ENCODE measurements at places on chromosomes 3 and 15. TPM values are rescaled to one million over a fixed set of nuclear protein-coding genes. Genes with fewer than 3 reads are reported as not detected.
A peak's percentile ranks its signal among the peaks of the same experiment; 100 is the strongest.

DNA sequence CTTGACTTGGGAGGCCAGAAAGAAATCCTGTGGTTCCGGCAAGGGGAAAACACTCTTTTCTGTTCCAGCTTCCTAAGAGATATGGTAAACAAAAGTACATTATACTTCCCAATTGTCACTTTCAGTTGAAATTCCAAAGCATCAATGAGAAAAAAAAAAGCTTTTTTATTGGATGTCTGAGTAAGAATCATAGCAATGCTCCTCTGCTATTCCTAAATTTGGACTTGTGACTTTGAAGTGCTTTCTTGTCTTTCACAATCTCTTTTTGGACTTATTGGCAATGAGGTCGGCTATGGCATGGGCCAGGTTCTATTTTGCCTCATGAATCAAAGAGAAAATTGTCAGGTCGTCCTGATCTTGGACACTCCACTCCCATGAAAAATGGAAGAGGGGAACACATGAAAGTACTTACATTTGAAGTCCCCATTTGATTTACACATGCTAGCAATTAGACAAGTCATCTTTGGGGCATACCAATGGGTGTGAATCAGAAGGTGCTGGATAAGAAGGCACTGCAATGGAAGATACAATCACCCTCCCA is 170.5 kb downstream of the GREM1 start:
- no peak overlapping the region for H3K4me3 ChIP-seq
- no peak for DNase-seq
- H3K4me1 ChIP-seq, result no peaks in the 10 kb centered on the region
- H3K27me3 ChIP-seq, result no peaks in the 10 kb centered on the region
- peak overlapping the region; percentile 23 for H3K27ac ChIP-seq

The PLA2G4D gene
- not detected for polyA plus RNA-seq

GRCh38 chr3:29747991-29748390 is 467.1 kb downstream of the RBMS3 start:
- no peaks in the 10 kb centered on the region for H3K27me3 ChIP-seq
- no peak for DNase-seq
- peaks cover 5% of the 10 kb centered on the region for H3K36me3 ChIP-seq

DNA sequence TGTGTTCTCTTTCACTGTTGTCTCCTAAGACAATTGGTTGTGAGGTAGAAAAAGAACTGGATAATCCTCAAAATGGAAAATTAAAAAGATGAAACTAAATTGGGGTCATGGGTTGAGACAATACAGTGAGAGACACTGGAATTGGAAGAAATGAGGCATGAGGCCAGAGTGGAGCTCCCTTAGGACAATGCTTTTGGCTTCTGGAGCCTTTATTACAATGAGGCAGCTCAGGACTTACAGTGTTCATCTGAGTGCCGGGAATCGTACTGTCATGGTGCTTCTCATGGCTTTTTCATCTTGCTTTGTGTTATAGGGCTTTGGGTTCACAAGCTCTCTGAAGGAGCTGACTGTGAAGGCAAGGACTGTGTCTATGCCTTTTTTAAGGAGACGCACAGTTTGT is 293.5 kb downstream of the SOX2 start:
- H3K27ac ChIP-seq, result no peak overlapping the region
- no peaks in the 10 kb centered on the region for H3K4me1 ChIP-seq
- H3K27me3 ChIP-seq, result no peaks in the 10 kb centered on the region

DNA sequence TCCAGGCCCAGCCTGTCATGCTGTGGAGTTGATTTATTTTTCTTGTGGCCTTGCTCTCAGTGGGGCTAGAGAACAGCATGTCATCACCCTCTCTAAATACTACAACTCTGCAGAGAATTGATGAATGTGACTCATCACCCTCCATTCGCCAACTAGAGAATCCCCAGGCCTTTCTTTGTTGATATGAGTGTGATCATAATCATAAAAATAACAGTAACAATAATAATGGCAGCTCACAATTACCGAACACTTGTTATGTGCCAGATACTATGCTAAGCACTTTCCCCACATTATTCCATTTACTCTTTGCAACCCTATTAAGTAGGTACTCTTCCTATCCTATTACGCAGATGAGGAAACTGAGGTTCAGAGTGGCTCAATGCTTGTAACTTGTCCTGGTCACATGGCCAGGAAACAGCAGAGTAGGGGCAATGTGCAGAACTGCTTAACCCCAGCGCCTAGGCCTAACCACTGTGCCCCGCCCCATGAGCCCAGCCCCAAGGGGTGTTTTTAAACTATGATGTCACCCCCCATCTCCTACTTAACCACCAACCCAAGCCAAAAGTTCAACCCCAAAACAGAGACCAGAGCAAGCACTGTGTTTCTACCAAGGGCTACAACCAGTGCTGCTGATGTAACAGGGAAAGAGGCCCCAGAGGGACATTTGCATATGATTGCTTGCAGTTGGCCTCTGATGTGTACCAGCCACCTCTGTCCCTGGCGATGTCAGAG is 104.5 kb downstream of the ADCY5 start:
- DNase-seq, result no peak
- peaks cover 2% of the 10 kb centered on the region for H3K4me1 ChIP-seq
- no peaks in the 10 kb centered on the region for H3K36me3 ChIP-seq
- H3K27me3 ChIP-seq, result peaks cover 56% of the 10 kb centered on the region

The GOLGA8N gene
- polyA plus RNA-seq, result 1.2 TPM

The FANCI gene
- 15.4 TPM for polyA plus RNA-seq

- H3K27ac ChIP-seq, result no peak overlapping the region
- no peak overlapping the region for H3K4me3 ChIP-seq
- H3K36me3 ChIP-seq, result no peaks in the 10 kb centered on the region
- no peaks in the 10 kb centered on the region for H3K4me1 ChIP-seq
Measured at GRCh38 chr15:33608714-33609113, 297.9 kb downstream of the RYR3 start.

GRCh38 chr15:85813234-85813633 is 18.5 kb upstream of the KLHL25 start:
- no peaks in the 10 kb centered on the region for H3K36me3 ChIP-seq
- H3K27ac ChIP-seq, result no peak overlapping the region
- H3K4me1 ChIP-seq, result no peaks in the 10 kb centered on the region
- H3K4me3 ChIP-seq, result no peak overlapping the region

The SKIL gene
- 5.1 TPM for polyA plus RNA-seq

DNA sequence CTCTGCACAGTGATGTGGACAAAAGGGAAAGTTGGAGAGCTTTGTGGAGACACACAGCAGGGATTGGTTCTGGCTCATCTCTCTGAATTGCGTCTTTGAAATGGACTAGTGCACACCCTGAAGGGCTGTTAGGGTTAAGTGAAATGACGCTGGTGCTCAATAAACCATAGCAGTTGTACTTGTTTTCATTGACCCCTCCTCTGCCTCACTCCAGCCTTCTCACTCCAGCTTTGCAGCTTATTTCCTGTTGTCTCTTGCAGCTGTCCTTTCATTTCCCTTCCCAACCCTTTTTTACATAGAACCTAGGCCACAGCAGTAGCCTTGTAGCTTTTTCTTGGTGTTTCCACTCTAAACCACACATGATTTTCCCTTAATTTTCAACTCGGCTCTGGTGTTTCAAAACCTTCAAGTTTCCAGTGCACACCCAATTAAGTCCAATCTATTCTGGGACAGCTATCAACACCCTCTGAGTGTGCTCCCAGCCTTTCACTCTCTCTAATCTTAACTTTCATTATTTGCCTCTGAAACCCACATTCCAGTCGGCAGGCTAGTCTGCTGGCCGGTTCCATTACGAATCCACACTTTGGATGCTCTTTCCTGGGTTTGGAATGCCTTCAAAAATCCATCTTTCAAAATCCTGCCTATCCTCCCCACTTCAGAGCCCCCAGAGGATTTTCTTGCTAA is 6.4 kb downstream of the C3orf52 start:
- H3K27ac ChIP-seq, result no peak overlapping the region
- H3K27me3 ChIP-seq, result no peaks in the 10 kb centered on the region
- DNase-seq, result no peak
- peaks cover 5% of the 10 kb centered on the region for H3K4me1 ChIP-seq
- H3K4me3 ChIP-seq, result no peak overlapping the region

The UROC1 gene
- polyA plus RNA-seq, result not detected

GRCh38 chr15:96428742-96429141 is 98.2 kb downstream of the NR2F2 start:
- H3K4me3 ChIP-seq, result no peak overlapping the region
- H3K27me3 ChIP-seq, result no peaks in the 10 kb centered on the region
- no peaks in the 10 kb centered on the region for H3K4me1 ChIP-seq
- no peak overlapping the region for H3K27ac ChIP-seq
- no peaks in the 10 kb centered on the region for H3K36me3 ChIP-seq

The CRYGS gene
- 2.3 TPM for polyA plus RNA-seq

DNA sequence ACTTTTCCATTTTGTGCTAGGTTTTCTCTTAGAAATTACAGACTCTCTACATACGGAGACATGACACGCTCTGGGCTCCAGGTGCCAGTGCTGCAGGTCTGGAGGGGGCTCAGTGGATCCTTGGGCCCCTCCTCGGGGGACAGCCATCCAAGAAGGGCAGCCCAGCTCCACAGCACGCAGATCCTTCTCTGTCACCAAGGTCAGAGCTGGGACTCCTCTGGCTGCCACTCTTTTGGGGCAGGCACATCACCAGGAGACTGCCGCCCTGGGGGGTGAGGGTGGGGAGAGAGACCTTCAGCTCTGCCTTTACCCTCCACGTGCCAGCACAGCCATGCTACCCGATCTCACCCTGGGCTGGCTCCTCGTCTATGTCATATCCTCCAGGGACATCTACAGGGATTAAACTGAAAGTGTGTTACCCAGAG is 65.6 kb downstream of the ATP10A start:
- no peaks in the 10 kb centered on the region for H3K36me3 ChIP-seq
- H3K4me3 ChIP-seq, result no peak overlapping the region
- DNase-seq, result peak; percentile 41
- no peaks in the 10 kb centered on the region for H3K27me3 ChIP-seq
- no peak overlapping the region for H3K27ac ChIP-seq

The BRPF1 gene
- polyA plus RNA-seq, result 13.0 TPM

GRCh38 chr3:136819392-136819730 is 435 bp downstream of the SLC35G2 start:
- peak overlapping the region; percentile 77 for H3K4me3 ChIP-seq
- DNase-seq, result peak; percentile 70

DNA sequence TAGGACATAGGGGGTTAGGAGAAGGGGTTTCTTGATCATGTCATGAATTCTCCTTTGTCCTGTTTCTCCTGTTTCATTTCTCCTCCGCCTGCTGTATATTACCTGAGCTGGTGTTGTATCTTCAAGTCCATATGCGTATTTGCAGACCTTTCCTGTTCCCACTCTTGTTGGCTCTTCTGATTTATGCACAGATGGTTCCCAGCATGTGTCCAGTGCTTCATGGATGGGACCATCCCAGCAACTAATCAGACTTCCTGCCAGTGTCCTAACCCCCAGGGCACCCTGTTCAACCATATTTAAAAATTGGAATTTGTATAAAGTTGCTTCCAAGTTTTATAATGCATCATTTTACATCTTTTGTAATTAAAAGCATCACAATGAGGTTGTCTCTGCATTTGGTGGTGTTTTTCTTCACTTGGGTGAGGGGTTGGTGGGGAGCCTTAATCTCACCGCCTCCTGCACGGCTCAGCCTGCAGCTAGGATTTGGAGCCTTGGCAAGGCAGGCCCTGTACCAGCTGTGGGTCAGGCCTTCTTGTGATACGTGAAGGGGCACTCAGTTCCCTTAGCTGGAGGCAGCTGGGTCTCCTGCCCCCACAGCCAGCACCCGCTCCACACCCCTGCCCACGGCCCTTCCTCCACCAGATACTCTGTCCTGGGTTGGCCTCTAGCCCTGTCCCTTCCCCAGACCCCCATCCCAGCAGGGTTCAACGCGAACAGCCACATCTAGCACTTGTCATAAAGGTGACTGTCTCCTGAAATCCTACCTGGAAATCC is 72.0 kb upstream of the BLM start:
- peaks cover 27% of the 10 kb centered on the region for H3K36me3 ChIP-seq
- H3K4me1 ChIP-seq, result peaks cover 5% of the 10 kb centered on the region
- DNase-seq, result no peak
- no peak overlapping the region for H3K27ac ChIP-seq
- no peaks in the 10 kb centered on the region for H3K27me3 ChIP-seq

DNA sequence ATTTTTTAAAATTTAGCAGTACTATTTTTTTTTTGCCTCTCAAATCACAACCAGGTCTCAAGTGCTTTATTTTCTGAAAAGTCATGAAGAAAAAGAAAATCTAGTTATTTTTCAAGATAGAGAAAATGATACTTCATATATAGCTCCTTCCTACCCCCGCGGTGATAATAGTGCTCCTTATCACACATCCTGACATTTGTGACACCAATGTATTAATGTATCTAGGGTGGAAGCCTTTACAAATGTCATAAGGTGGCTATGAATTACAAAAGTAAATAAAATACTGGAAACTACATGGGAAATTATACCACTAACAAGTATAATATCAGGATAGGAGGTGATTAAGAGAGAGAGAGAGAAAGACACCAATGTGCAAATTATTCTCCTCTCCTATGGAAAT is 582.2 kb downstream of the UNC13C start:
- H3K4me1 ChIP-seq, result no peaks in the 10 kb centered on the region
- no peaks in the 10 kb centered on the region for H3K27me3 ChIP-seq
- no peaks in the 10 kb centered on the region for H3K36me3 ChIP-seq
- DNase-seq, result no peak
- H3K27ac ChIP-seq, result no peak overlapping the region

The NT5DC2 gene
- polyA plus RNA-seq, result 113 TPM

The SLC6A1 gene
- not detected for polyA plus RNA-seq

The UPK1B gene
- not detected for polyA plus RNA-seq

Data from SK-N-SH (cell line).